ENCODE measurements at places on chromosomes 12 and 14.

DNA sequence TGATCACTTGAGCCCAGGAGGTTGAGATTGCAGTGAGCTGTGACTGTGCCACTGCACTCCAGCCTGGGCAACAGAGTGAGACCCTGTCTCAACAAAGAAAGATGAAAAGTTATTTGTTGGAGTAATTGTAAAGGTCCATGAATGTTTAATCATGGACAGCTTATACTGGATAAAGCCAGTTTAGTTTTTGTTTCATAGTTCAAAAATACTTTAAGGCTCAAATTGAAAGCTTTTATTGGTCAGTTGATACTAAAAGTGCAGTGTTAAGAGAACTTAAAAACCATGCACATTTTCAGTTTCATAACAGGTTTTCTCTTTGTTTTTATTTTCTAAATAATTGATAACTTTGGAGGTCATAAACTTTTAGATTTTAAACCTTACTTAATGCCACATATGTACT, 108.4 kb downstream of the MON2 start:
- no peak for DNase-seq

DNA sequence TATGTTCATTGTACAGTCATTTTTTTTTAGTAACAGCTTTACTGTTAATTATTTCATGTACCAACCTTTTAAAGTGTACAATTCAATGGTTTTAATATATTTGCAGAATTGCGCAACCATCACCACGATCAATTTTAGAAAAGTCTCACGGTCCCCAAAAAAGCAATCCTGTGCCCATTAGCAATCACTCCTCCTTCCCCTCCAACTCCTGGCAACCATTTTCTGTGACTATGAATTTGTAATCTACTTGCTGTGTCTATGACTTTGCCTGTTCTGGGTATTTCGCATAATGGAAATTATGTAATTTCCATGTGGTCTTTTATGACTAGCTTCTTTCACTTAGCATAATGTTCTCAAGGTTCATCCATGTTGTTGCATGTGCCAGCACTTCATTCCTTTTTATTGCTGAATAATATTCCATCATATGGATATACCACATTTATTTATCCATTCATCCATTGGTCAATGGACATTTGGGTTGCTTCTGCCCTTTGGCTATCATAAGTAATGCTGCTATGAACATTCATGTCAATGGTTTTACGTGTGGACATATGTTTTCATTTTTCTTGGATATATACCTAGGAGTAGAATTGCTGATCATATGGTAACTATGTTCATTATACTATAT, 9.9 kb downstream of the KICS2 start:
- no peak for DNase-seq

DNA sequence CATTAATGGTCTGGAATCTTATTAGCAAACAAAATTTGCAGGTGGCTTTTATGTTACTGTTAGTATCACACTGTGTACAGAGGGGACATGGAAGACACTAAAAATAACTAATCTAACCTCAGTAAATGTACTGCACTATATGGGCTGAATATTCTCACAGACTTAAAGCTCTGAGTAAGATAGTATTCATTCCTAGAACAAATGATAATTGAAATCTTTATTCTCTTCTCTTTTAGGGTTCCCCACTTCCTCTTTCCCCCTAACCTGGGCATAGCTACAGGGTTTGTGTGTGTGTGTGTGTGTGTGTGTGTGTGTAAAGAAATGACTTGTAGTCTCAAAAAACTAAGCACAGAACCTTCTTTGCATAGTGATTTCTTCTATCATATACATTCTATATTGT, 21.4 kb upstream of the HECTD1 start:
- no peak for DNase-seq

- DNase-seq: no peak
Observed at GRCh38 chr12:65672441-65672840, 151.8 kb upstream of the HMGA2 start.

GRCh38 chr12:126353604-126354003, 1288.4 kb downstream of the AACS start:
- peak; percentile 26 for DNase-seq

- peak; percentile 61 for DNase-seq
Observed at GRCh38 chr12:130916241-130916911, 37.3 kb upstream of the ADGRD1 start.

Data from AG10803 (cell line).